ENCODE measurements at places on chromosomes 7 and 10. TPM values are rescaled to one million over a fixed set of nuclear protein-coding genes. Genes with fewer than 3 reads are reported as not detected.

DNA sequence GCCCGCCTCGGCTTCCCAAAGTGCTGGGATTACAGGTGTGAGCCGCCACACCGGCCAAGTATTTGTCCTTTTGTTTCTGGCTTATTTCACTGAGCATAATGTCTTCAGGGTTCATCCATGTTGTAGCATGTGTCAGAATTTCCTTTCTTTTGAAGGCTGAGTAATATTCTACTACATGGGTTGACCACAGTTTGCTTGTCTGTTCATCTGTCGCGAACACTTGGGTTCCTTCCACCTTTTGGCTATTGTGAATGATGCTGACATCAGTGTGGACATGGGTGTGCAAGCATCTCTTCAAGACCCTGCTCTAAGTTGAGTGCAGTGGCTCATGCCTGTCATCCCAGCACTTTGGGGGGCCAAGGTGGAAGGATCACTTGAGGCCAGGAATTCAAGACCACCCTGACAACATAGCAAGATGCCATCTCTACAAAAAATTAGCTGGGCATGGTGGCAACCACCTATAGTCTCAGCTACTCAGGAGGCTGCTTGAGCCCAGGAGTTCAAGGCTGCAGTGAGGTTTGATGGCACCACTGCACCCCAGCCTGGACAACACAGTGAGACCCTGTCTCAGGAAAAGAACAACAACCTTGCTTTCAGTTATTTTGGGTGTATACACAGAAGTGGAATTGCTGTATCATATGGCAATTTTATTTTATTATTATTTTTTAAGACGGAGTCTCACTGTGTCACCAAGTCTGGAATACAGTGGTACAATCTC is 17.0 kb downstream of the CHST12 start:
- no peak overlapping the region for H3K27ac ChIP-seq
- no peaks in the 10 kb centered on the region for H3K4me1 ChIP-seq

- DNase-seq = no peak
- no peak overlapping the region for H3K27ac ChIP-seq
- H3K27me3 ChIP-seq = no peaks in the 10 kb centered on the region
Observed at GRCh38 chr10:69096045-69096444, 8.1 kb downstream of the SRGN start.

GRCh38 chr10:1402816-1403507 is 334.4 kb downstream of the ADARB2 start:
- no peaks in the 10 kb centered on the region for H3K36me3 ChIP-seq
- no peaks in the 10 kb centered on the region for H3K4me1 ChIP-seq
- no peak for DNase-seq
- no peak overlapping the region for H3K4me3 ChIP-seq

GRCh38 chr10:122197611-122198222 is 73.4 kb upstream of the BTBD16 start:
- no peak overlapping the region for H3K27ac ChIP-seq
- no peaks in the 10 kb centered on the region for H3K27me3 ChIP-seq
- no peak overlapping the region for H3K4me3 ChIP-seq
- DNase-seq = no peak
- no peaks in the 10 kb centered on the region for H3K4me1 ChIP-seq

- H3K36me3 ChIP-seq = no peaks in the 10 kb centered on the region
- no peak overlapping the region for H3K27ac ChIP-seq
- no peak overlapping the region for H3K4me3 ChIP-seq
- peaks cover 4% of the 10 kb centered on the region for H3K4me1 ChIP-seq
Observed at GRCh38 chr10:33161550-33162247, 172.8 kb downstream of the NRP1 start.

DNA sequence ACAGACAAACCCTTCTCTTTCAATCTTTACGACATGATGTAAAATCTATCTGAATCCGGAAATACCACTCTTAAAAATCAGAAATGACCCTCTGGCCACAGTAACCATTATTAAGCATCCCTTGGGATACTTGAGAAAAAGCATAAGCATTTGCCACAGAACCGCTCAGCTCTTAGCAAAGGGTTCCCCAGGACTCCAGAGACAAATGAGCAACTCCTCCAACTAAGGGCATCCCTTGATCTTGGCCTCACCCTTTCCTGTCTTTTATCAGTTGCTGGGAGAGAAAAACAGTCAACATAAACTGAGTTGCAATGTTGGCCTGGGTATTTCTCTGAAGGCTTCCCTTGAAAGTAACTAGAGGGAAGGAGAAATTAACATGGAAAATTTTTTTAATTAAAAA is 3.5 kb downstream of the PDLIM1 start:
- no peaks in the 10 kb centered on the region for H3K36me3 ChIP-seq
- H3K27ac ChIP-seq = no peak overlapping the region
- H3K4me1 ChIP-seq = peaks cover 11% of the 10 kb centered on the region
- no peaks in the 10 kb centered on the region for H3K27me3 ChIP-seq

- no peak overlapping the region for H3K4me3 ChIP-seq
- no peak for DNase-seq
- no peaks in the 10 kb centered on the region for H3K36me3 ChIP-seq
- H3K4me1 ChIP-seq = no peaks in the 10 kb centered on the region
Observed at GRCh38 chr10:64116707-64117106, 595.5 kb downstream of the REEP3 start.

- no peaks in the 10 kb centered on the region for H3K36me3 ChIP-seq
- peak overlapping the region; percentile 4 for H3K27ac ChIP-seq
- H3K4me3 ChIP-seq = no peak overlapping the region
- no peaks in the 10 kb centered on the region for H3K4me1 ChIP-seq
Observed at GRCh38 chr10:5434017-5434753, 21.8 kb downstream of the NET1 start.

GRCh38 chr10:96971324-96971723 is 139.2 kb downstream of the LCOR start:
- H3K27ac ChIP-seq = no peak overlapping the region
- no peaks in the 10 kb centered on the region for H3K27me3 ChIP-seq

- peaks cover 25% of the 10 kb centered on the region for H3K36me3 ChIP-seq
- H3K27me3 ChIP-seq = no peaks in the 10 kb centered on the region
- H3K27ac ChIP-seq = peak overlapping the region; percentile 16
Observed at GRCh38 chr7:116534790-116535189, 10.0 kb downstream of the CAV1 start.

DNA sequence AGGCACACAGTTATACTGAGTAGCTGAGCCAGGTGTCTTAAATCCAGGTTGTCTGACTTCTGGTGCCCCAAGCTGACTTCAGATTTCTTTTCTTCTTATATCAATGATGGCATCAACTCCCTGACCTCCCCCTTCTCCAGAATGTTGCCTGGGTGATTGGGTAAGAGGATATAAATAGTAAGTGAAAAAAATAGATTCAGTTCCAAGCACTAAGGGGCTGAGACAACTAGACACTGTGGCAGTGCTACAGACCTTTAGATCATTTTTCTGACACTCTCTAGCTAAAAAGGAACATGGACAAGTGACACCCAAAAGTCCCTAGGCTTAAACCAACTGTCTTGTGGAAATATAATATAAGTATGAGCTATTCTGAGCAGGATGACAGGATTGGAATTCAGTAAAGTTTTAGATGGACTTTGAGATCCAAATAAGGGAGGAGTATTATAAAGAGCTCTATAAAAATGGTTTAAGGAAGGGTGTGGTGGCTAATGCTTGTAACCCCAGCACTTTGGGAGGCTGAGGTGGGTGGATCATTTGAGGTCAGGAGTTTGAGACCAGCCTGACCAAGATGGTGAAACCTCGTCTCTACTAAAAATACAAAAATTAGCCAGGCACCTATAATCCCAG is 589.1 kb upstream of the GALNT17 start:
- H3K27ac ChIP-seq = no peak overlapping the region
- no peaks in the 10 kb centered on the region for H3K27me3 ChIP-seq
- no peaks in the 10 kb centered on the region for H3K4me1 ChIP-seq
- no peaks in the 10 kb centered on the region for H3K36me3 ChIP-seq
- DNase-seq = no peak

- no peaks in the 10 kb centered on the region for H3K36me3 ChIP-seq
- H3K4me3 ChIP-seq = no peak overlapping the region
- peaks cover 24% of the 10 kb centered on the region for H3K4me1 ChIP-seq
- peaks cover 4% of the 10 kb centered on the region for H3K27me3 ChIP-seq
Observed at GRCh38 chr7:43535810-43536585, 46.9 kb upstream of the STK17A start.

DNA sequence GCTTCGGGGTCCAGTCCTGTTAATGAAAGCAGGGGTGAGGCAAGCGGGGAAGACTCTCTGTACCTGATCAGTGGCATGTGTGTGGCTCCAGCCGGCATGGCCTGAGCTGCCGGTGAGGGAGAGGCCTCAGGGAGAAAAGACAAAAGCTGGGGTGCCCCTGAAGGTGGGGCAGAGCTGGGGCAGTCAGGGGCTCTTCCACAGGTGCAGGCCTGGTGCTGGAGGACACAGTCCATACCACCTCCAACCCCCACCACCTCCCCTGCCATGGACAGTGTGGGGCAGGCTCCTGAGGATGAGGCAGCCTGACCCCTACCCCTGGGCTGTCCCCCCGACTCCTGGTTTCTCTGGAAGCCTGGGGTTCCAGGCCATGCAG is 129.5 kb downstream of the LHPP start:
- no peaks in the 10 kb centered on the region for H3K27me3 ChIP-seq
- no peak for DNase-seq
- H3K4me3 ChIP-seq = no peak overlapping the region
- H3K4me1 ChIP-seq = no peaks in the 10 kb centered on the region

GRCh38 chr10:43075612-43076003 is 1.3 kb upstream of the RET start:
- H3K36me3 ChIP-seq = no peaks in the 10 kb centered on the region
- H3K27ac ChIP-seq = no peak overlapping the region
- H3K27me3 ChIP-seq = peaks cover 6% of the 10 kb centered on the region
- no peaks in the 10 kb centered on the region for H3K4me1 ChIP-seq

DNA sequence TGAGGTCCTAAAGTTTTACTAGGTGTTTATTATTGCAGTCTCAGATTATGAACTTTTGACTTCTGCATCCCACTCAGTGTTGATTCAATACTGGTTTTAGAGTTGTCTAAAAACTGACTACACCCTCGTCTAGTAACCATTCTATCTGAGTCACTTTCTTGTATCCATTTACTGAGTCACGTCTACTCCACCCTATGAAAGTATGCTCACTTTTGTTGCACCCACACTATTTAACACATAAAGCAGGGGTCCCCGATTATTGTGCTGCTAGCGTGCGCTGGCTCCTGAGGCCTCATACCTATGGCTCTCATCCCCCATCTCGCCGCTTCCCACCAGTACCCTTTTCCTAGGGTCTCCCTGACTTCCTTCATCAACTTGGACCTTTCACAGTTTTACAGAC is 2.0 kb downstream of the SAMD9 start:
- DNase-seq = peak; percentile 79
- H3K27ac ChIP-seq = peak overlapping the region; percentile 86
- peaks cover 7% of the 10 kb centered on the region for H3K4me1 ChIP-seq
- H3K4me3 ChIP-seq = peak overlapping the region; percentile 76
- H3K27me3 ChIP-seq = no peaks in the 10 kb centered on the region
- no peaks in the 10 kb centered on the region for H3K36me3 ChIP-seq

GRCh38 chr10:75203724-75204123 is 6.9 kb upstream of the VDAC2 start:
- H3K27me3 ChIP-seq = no peaks in the 10 kb centered on the region
- DNase-seq = no peak
- H3K4me1 ChIP-seq = peaks cover 18% of the 10 kb centered on the region
- no peaks in the 10 kb centered on the region for H3K36me3 ChIP-seq

DNA sequence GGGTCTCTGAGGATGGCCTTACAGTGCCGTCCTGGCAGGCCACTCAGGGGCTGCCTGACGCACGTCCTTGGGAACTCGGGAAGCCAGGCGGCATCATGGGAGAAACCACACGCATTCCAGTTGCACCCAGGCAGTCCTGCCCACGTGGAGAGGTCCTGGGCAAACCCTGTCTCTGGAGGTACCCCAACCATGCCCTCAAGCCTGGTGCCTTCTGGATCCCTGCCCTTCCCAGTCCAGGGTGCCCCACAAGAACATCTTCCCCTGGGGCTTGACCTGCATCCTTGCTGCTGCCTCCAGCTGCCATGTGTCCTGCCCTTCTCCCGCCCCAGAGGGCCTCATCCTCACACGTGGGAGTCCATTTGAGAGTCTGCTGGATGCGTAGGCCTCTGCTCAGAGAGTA is 200.3 kb upstream of the PPP2R2D start:
- H3K4me1 ChIP-seq = no peaks in the 10 kb centered on the region
- H3K36me3 ChIP-seq = no peaks in the 10 kb centered on the region
- H3K27me3 ChIP-seq = no peaks in the 10 kb centered on the region
- no peak for DNase-seq

GRCh38 chr10:130491011-130491692 is 355.0 kb downstream of the GLRX3 start:
- H3K27me3 ChIP-seq = no peaks in the 10 kb centered on the region
- H3K36me3 ChIP-seq = no peaks in the 10 kb centered on the region
- no peak overlapping the region for H3K4me3 ChIP-seq
- H3K27ac ChIP-seq = no peak overlapping the region
- H3K4me1 ChIP-seq = no peaks in the 10 kb centered on the region

- H3K27me3 ChIP-seq = no peaks in the 10 kb centered on the region
- peaks cover 2% of the 10 kb centered on the region for H3K4me1 ChIP-seq
- H3K4me3 ChIP-seq = no peak overlapping the region
- no peak for DNase-seq
- no peak overlapping the region for H3K27ac ChIP-seq
Observed at GRCh38 chr7:25787336-25787735, 364.7 kb upstream of the NFE2L3 start.

DNA sequence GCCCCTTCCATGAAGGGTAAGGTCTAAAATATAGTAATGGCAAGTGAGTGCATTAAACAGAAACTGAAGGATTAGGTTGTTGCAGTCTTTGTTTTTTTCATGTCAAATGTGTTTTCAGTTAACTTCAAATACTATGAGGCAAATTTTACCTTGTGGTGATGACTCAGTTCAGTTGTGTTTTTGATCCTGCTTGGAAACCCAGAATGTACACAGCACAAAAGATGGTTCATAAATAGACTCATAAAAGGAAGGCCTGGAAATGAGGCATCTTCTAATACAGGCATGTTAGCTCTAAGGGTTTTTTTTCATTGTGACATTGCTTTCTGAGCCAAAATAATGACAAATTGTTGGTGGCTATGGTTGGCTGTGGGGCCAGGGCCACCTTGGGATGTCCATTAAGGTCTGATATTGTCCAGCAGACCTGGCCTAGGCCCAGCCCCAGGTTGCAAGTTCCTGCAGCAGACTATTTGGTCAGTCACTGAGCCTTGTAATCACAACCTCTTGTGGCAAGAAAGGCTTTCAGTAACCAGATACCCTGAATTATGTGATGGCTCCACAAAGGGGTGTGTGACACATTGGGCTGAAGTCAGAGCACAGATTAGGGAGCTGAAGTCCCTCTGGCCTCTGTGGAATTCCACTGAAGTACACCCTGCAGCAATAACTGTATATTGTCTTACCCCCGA is 69.0 kb upstream of the SAMD8 start:
- no peaks in the 10 kb centered on the region for H3K27me3 ChIP-seq
- H3K4me1 ChIP-seq = no peaks in the 10 kb centered on the region
- H3K27ac ChIP-seq = peak overlapping the region; percentile 22
- H3K4me3 ChIP-seq = no peak overlapping the region

The SAP25 gene
- total RNA-seq = not detected

The MYH16 gene
- not detected for total RNA-seq

The GCK gene
- 1.7 TPM for total RNA-seq

The GIMAP6 gene
- total RNA-seq = under 0.01 TPM

The ANKRD22 gene
- total RNA-seq = 0.17 TPM

The GDF2 gene
- total RNA-seq = not detected

The ZNF503 gene
- 8.2 TPM for total RNA-seq

The SHH gene
- under 0.01 TPM for total RNA-seq

The ICA1 gene
- under 0.01 TPM for total RNA-seq

The GIMAP5 gene
- total RNA-seq = not detected

The FFAR4 gene
- total RNA-seq = not detected

The LRRC4 gene
- total RNA-seq = 0.33 TPM

The IRF5 gene
- total RNA-seq = 0.33 TPM

Measured in fibroblast of lung (primary cell).